ENCODE measurements at places on chromosomes 13 and 19.

DNA sequence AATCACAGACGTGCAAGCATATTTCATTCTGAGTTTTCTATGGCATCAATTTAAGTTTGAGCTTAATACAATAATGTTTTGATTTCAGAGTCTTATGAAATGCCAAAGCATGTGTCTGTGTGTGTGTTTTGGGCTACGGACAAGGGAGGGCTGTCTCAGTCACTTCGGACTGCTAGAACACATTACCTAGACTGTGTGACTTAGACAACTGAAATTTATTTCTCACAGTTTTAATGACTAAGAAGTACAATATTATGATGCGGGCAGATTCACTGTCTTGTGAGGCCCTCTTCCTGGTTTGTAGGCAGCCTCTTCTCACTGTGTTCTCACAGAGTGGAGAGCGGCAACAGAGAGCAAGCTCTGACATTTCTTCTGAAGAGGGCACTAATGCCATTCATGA is 1202.0 kb downstream of the EFNB2 start:
- no peak for DNase-seq

GRCh38 chr19:14580623-14581237 is 2.2 kb upstream of the CLEC17A start:
- peak; percentile 90 for DNase-seq

- DNase-seq = no peak
Observed at GRCh38 chr13:96898212-96898611, 96.1 kb downstream of the OXGR1 start.

DNA sequence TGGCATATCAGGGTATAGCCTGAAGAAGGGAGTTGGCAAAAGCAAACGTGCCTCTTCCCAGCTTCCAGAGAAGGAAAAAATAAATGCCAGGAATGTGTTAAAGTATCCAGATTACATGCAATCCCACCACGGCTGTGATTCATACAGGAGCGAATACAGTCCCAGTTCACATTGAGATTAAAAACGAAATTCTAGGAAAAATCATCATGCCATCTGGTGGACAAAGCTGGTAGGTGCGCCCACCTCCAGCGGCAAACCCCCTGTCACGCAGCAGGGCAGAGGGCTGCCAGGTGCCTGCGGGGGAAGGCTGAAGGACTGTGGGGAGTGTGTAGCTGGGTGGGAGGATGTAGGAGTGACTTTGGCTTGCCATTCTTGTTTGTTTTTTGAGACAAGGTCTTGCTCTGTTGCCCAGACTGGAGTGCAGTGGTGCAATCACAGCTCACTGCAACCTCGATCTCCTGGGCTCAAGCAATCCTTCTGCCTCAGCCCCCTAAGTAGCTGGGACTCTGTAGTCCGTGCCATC is 6.4 kb upstream of the DMWD start:
- peak; percentile 72 for DNase-seq

DNA sequence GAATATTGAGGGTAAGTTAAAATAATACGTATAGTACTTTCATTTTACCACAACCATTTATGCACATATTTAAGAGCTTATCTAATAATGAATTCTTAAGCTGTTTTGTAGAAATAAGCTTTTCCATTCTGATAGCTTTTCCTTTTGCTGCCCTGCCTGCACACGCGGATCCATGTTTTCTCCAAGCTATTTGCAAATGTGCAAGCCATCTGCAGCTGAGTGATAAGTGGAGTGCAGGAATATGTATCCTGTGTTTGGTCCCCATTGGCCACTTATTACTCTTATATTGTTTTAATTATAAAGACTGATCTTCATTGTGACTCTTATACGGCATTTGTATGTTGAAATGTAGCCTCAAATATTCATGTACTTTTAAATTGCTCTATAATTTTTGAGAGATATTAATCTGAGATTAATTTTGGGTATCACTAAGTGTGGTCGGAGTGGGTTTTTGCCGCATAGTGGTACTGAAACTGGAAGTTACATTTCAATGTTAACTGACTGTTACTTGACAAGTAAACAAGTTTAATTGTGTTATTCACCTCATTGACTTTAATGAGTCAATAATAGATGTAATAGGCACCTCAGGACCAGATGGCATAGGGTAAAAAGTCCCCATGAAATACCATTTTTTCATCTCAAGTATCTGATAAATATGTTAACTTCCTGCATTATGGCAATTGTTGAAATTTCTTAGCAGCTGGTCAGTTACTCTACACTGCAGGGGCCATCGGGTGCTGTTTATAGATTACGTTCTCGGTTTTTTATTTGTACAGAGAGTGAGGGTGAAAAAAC is 1567.4 kb downstream of the EFNB2 start:
- no peak for DNase-seq

DNA sequence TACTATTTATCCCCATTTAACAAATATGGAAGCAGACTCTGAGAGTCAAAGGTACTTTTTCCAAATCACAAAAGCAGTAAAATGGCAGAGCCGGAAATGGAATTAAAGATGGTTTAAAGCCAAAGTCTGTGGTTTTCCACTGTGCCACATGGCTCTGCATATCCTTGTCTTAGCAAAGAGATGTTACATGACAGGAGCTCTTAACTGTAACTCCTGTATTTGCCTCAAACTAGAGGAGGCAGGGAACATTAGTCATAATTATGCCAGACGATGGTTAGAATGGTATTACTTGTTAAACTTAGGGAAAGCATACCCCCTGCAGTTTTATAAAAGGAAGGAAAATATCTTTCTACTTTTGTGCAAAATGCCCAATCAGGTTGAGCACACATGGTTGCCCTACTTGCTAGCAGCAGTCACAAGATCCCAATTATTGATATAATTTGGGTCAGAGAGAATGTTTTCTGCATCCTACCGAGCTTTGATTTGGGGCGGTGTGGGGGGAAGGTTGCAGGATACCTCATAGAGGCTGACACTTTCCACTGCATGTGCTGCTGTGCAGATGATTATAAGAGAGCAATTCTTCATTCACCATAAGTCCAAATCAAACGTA is 42.0 kb upstream of the MAB21L1 start:
- no peak for DNase-seq

GRCh38 chr19:7823686-7824301 is 6.2 kb upstream of the EVI5L start:
- no peak for DNase-seq

GRCh38 chr19:4064149-4064495 is 2.6 kb downstream of the ZBTB7A start:
- DNase-seq = no peak

GRCh38 chr13:114154476-114154875 is 22.1 kb upstream of the RASA3 start:
- no peak for DNase-seq

DNA sequence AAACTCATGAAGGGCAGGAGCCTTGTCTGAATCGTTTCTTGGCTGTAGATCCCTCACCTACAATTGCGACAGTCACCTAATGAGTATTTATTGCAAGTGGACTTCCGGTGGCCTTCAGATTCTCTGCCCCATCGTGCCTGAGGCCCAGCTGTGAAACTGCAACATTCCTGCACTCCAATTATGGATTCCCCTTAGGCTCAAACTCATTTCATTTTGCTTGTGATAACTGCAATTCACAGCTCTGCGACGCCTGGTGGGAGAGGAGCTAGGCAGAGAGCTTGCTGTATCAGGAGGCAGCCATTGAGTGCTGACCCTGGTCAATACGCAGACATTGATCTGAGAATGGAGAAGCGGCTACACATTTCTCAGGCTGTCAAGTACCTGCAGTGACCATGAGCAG is 59.0 kb downstream of the CCDC70 start:
- DNase-seq = no peak

DNA sequence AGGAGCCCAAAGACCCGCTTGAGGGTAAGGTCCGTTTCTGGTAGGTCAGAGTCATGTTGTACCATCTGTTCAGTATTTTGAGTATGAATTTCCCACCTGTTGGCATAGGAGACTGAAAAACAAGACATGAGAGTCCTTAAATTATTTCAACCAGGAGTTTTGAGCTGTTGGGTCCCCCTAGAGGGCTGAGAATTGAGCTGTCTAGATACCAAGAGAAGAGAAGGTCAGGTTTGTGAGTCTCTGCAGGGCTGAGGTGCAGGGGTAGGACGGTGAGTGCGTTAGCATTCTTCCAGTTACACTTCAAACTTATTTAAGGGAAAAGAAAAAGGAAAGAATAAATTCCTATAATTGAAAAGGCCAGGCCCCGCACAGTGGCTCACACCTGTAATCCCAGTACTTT is 5.0 kb downstream of the CBLC start:
- no peak for DNase-seq

- DNase-seq = no peak
Observed at GRCh38 chr13:111202745-111203144, 87.6 kb downstream of the ARHGEF7 start.

- peak; percentile 44 for DNase-seq
Observed at GRCh38 chr13:43058318-43058674, 34.9 kb downstream of the DNAJC15 start.

GRCh38 chr19:31803835-31804446 is 454.7 kb upstream of the TSHZ3 start:
- no peak for DNase-seq

- DNase-seq = no peak
Observed at GRCh38 chr13:32047793-32048192, 16.2 kb downstream of the FRY start.

- no peak for DNase-seq
Observed at GRCh38 chr13:73521290-73521624, 462.5 kb downstream of the KLF5 start.

- peak; percentile 88 for DNase-seq
Observed at GRCh38 chr19:49983645-49984229, 22.8 kb upstream of the SIGLEC11 start.

- DNase-seq = no peak
Observed at GRCh38 chr13:40368127-40368891, 298.1 kb downstream of the FOXO1 start.

- DNase-seq = no peak
Observed at GRCh38 chr13:50320271-50320862, 305.1 kb downstream of the KCNRG start.

- peak; percentile 90 for DNase-seq
Observed at GRCh38 chr13:99656092-99656745, 154.9 kb downstream of the TM9SF2 start.

DNA sequence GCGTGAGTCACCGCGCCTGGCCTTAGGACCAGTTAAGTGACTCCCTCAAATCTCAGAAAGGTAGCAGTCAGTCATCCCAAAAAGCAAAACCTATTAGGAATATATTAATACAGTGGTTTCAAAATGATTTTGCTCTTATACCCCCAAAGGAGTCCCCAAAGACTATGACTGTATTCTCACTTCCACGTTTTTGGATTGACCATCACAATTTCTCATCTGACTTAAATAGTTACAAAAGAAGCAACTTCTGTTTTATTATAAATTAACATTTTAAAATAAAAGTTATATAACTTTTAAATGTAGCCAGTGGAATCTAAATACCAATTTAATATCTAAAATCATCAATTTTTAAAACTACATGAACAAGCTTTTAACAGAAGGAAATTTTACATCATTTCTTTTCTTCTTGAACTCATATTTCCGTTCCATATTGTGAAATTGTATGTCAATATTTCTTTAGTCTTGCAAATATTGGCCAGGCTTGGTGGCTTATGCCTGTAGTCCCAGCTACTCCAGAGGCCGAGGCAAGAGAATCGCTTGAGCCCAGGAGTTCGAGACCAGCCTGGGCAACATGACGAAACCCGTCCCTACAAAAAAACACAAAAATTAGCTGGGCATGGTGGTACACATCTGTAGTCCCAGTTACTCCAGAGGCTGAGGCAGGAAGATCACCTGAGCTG is 1.5 kb upstream of the SPART start:
- no peak for DNase-seq

- DNase-seq = peak; percentile 29
Observed at GRCh38 chr19:10701955-10702525, 801 bp downstream of the QTRT1 start.

- no peak for DNase-seq
Observed at GRCh38 chr19:18906605-18907519, 10.9 kb upstream of the CERS1 start.

- no peak for DNase-seq
Observed at GRCh38 chr19:39307046-39307821, 11.0 kb downstream of the IFNL1 start.

DNA sequence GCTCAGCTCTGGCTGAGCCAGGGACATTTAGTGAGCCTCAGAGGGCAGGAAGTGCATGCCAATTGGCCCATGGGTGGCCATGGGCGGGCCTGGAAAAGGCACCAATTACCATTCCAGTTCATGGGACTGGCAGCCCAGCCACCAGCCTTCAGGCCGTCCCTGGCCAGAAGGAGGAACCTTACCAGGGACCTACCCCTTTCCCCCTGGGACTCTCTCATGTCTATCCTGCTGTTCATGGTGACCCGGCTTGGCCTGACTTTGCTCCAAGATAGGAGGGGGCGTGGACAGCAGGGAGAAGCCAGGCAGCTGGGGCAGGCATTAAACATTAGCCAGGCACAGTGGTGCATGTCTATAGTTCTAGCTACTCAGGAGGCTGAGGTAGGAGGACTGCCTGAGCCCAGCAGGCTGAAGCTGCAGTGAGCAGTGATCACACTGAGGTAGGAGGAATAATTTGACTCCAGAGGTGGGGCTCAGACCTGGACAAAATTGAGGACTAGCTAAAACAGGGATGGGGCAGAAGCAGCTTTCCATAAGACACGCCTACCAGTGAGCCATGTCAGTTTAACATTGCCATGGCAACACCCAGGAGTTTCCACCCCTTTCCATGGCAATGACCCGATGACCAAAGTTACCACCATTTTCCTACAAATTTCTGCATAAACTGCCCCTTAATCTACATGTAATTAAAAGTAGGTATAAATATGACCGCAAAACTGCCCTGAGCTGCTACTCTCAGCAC is 14.3 kb upstream of the ZNF426 start:
- no peak for DNase-seq

DNA sequence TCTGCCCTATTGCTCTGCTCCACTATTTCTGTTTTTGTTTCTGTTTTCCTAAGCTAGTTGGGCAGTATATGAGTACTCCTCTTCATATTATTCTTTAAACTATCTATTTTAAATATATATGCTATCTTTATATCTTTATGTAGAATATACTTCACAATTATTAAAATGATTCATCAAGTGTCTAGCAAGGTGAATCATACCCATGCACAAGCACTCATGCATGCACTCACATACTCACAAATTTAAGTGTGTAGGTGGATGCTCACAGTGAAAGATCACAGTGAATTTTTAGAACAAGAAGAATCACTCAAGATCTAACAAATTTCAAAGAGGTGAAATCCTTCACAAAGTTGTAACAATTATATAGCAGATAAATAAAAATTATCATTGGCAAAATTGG is 435.6 kb upstream of the SLITRK5 start:
- no peak for DNase-seq

DNA sequence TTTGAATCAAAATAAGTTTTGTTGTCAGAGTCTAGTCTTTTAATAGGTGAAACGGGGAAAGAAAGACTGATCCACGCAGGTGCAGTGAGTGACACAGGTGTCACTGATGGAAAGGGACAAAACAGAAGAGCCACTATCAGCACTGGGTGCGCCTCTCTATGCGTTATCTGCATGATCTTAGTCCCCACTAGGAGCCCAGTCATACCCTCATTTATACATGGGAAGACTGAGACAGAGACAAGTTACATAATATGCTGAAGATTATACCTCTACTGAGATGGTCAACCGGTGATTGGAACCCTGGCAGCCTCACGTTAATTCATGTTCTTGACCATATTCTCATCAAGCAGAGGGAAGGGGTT is 3.4 kb downstream of the LRCH1 start:
- DNase-seq = no peak

GRCh38 chr13:100106005-100106404 is 17.1 kb downstream of the PCCA start:
- no peak for DNase-seq

All from activated CD4-positive, alpha-beta T cell treated with anti-CD3 and anti-CD28 coated beads, Interleukin-2, amount 50 U/mL, for 48 hours (primary cell).